ENCODE measurements at places on chromosomes 1 and 21.

- no peak for DNase-seq
Observed at GRCh38 chr21:16424331-16424751, 694.6 kb downstream of the USP25 start.

DNA sequence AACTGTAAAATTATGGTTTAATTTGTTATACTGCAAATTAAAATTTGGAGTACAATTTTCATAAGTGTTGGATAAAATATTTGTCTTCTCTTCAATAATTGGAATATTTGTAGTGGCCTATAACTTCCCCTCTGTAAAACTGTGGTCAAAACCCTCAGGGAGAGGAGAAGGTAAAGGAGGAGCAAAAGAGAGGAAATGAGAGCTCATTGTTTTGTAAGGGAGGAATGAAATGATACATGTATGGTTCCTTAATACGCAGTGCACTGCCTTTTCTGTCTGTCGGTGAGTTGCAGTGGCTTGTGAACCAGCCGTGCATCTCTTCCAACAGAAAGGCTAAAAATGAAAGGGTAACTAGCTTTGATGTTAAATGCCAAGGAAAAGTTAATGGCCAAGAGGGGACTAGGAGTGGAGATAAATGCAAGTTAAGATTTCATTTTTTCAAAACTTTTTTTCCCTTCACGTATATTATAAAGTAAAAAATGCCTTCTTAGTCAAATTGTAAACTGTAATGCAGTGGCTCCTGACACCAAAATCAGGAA is 26.4 kb downstream of the LRRC8D start:
- no peak for DNase-seq

DNA sequence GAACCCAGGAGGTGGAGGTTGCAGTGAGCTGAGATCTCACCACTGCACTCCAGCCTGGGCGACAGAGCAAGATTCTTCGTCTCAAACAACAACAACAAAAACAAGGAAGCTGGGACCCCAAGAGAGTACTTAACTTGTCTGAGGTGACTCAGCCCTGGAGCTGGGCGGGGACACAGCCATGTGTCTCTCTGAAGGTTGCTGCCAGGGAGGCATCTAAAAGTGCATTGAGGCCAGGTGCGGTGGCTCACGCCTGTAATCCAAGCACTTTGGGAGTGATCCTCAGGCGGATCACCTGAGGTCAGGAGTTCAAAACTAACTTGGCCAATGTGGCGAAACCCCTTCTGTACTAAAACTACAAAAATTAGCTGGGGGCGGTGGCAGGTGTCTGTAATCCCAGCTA is 7.7 kb downstream of the IFI6 start:
- DNase-seq: no peak

DNA sequence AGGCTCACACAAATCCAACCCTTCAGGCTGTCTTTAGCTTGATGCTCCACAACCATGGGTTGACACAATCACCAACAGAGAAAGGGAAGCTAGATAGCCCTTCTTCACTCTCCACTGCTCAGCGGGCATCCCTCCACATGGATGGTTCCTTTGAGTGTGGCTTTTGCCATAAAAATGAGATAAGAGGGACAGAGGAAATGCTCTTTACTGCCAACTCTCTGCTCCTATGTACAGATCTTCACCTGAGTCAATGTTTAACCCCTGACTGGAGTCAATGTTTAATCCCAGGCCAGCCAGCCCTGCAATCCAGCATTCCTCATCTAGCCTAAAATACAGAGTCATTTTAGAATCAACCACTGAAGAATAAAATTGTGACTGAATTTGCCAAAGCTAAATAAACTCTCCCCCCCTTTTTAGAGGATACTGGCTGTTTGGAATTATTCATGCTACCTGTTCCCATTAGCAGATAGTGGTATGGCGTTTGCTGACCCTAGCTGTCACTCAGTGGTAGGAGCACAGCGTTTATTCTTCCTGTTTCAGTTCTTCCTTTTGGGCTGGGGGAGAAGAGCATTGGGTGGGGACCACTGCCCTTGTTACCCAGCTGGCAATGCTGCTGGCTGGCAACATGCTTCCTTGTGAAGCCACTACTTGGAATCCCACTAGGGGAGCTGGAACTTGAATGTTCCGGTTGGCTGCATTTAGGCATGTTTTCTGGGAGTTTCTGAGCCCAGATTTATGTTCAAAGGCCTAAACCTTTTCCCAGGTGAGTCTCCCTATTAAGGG is 5.2 kb upstream of the PIGR start:
- DNase-seq: no peak

DNA sequence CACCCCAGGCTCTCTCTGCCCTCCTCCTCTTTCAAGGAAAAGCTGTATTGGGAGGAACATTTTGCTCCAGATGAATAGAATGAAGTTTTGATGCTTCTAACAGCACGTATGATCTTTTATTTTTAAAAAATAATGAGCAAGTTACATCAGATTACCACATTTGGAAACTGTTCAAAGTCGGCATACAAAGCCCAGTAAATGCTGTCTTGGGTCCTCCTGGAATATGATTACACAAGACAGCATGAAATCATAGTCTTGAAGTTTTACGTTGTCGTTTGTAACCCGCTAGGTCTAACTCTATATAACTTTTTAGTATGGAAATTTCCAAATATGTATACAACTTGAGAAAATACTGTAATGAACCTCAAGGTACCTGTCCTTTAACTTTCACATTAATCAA is 385.6 kb downstream of the HLX start:
- no peak for DNase-seq

All from GM13977 (cell line).